ENCODE measurements at places on chromosomes 16 and 17.

DNA sequence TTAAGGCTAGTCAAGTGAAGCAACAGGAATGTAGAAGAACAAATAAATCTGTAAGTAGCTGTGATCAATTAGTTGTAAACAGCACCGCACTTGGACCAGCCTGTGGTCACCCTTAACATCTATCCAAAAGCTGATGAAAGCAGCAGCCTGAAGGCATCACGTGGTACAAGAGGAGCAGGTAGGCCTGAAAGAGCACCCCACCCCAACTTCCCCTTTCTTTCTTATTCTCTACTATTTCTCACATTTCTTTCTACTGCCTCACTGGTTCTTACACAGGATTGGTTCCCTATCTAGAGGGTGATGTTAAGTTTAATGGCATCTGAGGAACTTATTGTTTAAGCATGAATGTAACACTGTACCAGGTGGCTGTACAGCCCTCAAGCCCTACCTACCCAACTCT lies 42.6 kb upstream of the CLEC18B start:
- DNase-seq, result no peak

DNA sequence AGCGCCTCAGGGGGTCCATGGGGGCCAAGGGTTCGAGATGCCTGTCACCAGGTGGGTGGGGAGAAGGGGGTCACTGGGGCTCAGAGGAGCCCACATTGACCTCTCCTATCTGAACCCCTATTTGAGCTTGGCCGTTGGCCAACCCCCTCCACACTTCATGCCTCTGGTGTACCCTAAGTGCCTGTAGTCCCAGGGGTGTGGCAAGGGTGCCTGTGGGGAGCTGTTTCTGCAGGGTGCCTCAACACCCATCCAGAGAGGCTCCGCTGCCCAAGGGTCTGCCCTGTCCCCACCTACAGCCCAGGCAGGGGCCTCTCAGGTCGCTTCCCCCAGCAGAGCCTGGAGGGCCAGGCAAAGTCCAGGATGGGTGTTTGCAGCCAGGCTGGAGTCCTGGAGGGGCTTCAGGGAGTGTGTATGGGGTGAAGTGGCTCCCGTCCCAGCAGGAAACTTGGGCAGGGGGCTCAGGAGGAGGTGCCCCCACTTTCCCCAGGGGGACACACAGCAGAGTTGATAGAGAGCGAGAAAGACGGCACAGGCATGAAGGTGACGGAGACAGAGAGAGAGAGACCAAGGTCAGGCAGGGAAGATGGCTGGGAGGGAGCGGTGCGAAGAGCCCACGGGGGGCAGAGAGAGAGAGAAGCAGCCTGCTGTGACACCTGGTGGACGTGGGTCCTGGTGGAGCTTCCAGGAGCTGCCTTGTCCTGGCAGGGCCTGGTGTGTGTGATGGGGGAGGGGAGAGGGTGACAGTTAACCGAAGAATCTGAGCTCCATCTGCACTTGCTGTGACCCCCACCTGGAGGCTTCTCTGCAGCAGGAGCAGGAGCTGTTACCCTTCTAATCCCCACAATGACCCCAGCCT lies at the start of gene SEPTIN12:
Gene SEPTIN12 (minus strand): TSS at position 719 of the 856 bp plus-strand sequence. CDS start 700 bp downstream, at position 19.
- no peak for DNase-seq

DNA sequence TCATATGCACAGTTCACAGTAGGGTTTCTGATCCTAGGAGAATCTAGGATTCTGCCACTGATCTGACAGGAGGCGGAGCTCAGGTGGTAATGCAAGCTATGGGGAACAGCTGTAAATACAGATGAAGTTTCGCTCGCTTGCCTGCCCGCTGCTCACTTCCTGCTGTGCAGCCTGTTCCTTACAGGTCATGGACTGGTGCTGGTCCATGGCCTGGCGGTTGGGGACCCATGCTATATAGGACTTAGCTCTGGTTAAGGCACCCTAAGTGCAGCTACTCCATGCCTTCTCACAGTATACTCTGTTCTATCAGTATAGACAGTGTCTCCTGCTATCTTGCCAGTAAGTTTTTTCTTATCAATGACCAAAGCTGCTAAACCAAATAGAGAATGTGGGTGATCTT lies 2.4 kb downstream of the MPHOSPH6 start:
- DNase-seq, result no peak

GRCh38 chr16:84498859-84499620 lies 5.4 kb downstream of the MEAK7 start:
- no peak for DNase-seq

GRCh38 chr16:29158785-29159184 lies 173.9 kb downstream of the LAT start:
- no peak for DNase-seq

- no peak for DNase-seq
Observed at GRCh38 chr16:69166221-69166833, 20.6 kb upstream of the SNTB2 start.

DNA sequence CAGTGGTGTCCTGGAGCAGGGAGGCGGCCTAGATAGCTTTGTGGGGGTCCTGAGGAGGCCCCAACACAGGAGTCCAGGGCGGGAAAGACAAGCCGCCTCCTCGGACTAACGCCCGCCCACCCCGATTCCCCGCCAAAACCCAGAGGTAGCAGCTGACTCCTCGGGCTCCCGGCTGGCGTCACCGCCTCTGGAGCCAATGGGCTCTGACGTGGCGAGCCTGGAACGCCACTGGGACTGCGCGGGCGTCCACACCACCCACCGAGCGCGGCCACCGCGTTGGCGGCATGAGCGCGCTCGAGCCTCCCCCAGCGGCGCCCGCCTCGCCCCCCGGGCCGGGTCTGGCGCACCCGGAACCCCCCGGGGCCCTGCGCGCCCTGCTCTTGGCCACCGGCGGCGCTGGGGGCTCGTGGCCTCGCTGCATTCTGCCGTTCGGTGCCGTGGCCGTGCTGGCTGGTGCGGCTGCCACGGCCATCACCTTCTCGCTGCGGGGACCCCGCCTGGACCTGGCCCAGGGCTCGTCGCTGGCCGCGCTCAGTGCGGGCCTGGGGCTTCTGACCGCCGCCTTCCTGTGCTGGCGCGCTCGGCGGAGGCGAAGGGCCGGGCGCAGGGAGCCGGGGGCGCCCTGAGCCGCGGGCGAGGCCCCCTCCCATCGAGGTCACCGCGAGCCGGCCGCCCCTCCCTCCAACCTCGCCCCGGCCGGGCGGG lies 3.4 kb upstream of the NTN3 start:
- DNase-seq, result peak; percentile 49

GRCh38 chr17:251531-251930 lies 70.1 kb upstream of the DOC2B start:
- DNase-seq, result no peak

Measured in NCI-H460 (cell line).